SW 1271 (cell line): ENCODE measurements at places on chromosomes 7 and 10.

GRCh38 chr7:23377134-23377533 lies 78.0 kb downstream of the MALSU1 start:
- peak; percentile 13 for DNase-seq

DNA sequence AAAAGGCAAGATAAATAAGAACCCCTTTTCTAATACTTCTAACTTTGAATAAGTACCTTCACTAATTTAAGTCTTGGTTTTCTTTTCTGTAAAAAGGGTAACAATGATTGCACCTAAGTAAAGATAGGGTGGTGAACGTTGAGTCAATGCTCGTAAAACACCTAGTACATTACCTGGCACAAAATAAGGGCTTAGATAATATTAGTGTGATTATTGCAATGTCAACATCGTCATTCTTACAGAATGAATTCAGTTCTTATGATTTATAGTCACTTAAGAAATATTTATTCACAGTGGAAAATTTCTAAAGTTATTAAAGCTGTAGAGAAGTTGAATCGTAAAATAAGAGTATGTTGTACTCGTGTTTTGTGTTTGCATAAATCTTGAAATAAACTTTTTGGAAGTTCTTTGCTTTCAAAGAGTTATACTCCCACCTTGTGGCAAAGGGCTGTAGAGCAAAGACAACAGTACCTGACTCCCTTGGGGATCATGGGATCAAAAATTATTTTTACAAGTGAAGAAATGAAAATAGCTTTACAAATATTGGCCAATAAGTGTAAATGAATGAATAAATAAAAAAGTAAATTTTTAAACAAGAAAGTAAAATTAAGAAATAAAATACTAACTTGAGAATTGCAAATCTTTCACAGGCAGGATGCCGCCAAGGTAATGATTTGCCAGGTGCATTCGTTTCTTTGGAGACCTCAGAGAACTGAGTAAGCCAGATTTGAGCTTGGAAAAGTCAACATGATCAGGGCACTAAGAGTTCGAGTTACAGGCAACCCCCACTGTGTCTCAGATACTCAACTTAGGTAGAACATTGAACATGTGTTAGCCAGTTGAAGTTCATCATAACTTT lies 285.8 kb upstream of the CACNA2D1 start:
- DNase-seq, result peak; percentile 17

GRCh38 chr10:58776568-58777318 lies 264.1 kb downstream of the BICC1 start:
- no peak for DNase-seq

GRCh38 chr7:92632791-92633190 lies 42.6 kb upstream of the FAM133B start:
- DNase-seq, result no peak

DNA sequence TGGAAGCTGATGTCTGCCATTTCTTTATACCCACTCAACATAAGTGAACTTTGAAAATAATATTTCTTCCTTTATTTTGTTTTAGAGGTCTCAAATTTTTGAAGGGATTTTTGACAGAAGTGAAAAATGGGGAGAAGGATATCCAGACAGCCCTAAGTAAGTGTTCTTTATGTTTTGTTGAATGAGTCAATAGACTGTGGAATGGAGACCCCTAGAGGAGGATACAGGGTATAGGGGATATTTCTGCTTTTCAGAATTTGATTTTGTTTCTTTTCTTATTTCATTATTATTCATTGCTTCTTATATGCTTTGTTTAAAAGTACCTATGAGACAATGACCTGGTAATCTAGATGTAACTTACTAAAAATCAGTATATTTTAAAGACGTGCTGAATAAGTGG lies 34.4 kb downstream of the PLEKHA8 start:
- DNase-seq, result no peak

- no peak for DNase-seq
These were observed 144.5 kb downstream of the NEURL1 start for GRCh38 chr10:103637927-103638557.

- no peak for DNase-seq
These were observed 103.9 kb downstream of the AASS start for GRCh38 chr7:122040147-122040546.

DNA sequence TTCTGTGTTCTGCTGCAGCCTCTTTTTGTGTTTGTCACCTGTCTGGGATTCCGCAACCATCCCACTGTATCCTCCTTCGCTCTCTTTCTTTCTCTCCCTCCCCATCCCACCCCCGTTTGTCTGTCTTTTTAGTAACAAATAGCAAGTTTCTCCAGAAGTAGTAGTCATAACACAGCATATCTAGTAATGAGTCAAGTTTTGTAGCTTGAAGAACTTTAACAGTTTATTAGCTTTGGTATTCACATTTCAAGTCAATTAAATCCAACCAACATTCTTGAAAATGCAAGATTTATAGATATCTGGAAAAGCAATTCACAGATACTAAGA lies 154.1 kb upstream of the MTPN start:
- no peak for DNase-seq

DNA sequence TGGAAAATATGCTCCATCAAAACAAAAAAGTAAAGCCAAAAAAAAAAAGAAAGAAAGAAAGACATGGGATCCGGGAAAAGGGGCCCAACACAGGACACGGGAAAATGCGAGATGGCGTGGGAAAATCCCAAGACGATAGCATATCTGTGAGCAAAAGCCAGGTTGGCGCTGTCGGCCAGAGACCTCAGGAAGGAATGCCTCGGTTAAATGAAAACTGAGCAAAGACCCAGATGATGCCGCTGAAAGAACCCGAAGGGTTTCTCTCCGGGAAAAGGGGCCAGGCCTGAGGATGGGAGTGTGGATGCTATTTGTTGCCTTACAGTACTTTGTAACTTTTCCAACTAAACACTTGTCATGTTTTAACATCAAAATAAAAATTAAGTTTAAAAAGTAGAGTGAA lies 49.5 kb upstream of the PPP2R2D start:
- no peak for DNase-seq

DNA sequence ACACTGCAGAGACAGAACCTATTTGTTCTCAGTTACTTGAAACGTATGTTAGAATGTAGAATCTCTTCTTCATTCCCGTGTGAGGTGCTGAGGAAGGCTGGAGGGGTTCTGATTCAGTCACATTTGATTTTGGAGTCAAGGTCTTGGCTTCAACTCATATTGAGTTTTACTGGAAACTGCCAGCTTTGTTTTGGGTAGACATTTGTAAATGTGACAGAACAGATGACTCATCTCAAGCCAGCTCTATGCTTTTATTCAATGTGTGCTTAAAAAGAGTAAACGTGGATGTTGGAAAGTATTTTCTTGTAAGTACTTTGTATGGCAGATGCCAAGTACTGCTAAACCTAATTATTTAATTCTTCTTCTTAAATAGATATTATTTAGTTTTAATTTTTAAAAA lies 780.8 kb upstream of the C7orf33 start:
- no peak for DNase-seq

- DNase-seq, result no peak
These were observed 70.3 kb upstream of the MXI1 start for GRCh38 chr10:110137142-110137545.

GRCh38 chr10:81036257-81036656 lies 498.6 kb downstream of the SH2D4B start:
- no peak for DNase-seq

DNA sequence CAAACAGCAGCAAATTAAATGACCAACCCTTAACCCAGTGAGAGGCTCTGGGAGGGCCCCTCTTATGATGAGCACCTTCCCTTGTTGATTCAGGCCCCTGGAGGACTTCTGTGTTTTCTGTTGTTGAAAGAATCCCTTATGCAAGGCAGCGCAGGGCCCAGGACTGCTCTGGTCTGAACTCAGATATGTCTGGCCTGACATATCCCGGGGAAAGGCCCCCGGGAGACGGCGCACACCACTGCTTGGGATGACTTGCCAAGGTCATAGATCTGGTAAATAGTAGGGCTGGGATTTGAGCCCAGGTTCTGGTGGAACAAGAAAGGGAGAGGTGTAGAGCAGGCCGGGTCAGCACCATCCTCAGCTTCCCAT lies 124.0 kb downstream of the AOAH start:
- DNase-seq, result no peak

DNA sequence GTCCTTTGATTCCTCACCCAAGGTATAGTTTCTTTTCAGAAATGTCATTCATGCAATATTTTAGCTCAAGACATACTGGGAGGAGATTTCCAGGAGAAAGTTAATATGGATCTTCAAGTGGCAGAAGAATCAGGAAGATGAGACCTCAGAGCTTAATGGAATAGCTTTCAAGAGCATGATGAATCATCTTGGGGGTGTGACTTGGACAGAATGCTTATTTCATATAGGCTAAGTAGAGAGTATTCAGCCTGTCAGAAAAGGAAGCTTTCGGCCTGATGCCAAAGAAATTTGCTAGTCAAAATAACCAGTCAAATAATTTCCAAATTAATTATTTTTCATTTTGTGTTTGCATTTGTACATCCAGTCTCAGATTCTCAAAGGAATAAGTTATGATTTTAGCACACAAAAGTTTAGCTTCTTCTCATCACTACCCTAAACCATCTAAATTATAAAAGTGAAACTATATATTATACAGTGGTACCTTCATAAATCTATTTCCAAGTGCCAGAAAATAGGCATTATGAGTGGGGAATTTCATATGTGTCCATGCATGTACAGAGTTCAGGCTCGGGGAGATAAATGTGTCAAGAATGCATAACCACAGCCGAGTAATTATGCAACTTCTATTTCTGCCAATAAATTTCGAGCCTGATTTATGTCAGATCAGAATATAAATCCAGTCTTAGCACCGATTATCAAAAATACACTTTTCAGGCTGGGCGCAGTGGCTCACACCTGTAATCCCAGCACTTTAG lies 27.3 kb upstream of the CALD1 start:
- DNase-seq, result no peak

GRCh38 chr7:111175908-111176441 lies 85.0 kb downstream of the LRRN3 start:
- DNase-seq, result no peak

DNA sequence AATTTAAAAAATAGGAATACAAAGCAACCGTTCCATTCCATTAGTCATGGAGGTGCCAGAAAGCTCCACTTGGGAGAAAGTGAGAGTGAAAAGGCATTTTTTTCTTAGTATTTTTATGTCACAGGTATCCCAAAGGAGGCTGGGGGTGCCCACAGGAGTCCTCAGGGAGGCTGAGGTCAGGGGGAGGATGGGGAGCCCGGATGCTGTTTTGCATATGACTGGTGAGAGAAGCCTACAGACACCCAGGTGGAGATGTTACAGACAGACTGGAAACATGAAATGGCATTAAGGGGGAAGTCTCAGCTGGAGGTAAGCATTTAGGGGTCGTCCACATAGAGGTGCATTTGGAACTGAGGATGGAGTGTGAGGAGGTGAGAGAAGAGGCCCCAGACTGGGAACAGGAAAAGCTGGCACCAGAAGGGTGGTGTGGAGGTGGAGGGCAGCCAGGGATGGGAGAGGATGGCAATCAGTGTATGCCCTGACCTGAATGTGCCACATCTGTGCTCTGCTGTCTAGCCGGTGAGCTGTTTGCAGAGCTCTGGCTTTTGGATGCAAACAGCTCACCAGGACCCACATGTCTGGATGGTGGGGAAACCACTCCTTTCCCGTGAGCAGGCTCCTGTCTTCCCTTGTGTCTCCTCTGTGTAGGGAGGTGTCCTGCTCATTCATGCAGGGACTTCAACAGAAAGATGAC lies 101.1 kb downstream of the RAMP3 start:
- DNase-seq, result no peak

- DNase-seq, result no peak
These were observed 76.4 kb downstream of the GRK5 start for GRCh38 chr10:119283818-119284217.

DNA sequence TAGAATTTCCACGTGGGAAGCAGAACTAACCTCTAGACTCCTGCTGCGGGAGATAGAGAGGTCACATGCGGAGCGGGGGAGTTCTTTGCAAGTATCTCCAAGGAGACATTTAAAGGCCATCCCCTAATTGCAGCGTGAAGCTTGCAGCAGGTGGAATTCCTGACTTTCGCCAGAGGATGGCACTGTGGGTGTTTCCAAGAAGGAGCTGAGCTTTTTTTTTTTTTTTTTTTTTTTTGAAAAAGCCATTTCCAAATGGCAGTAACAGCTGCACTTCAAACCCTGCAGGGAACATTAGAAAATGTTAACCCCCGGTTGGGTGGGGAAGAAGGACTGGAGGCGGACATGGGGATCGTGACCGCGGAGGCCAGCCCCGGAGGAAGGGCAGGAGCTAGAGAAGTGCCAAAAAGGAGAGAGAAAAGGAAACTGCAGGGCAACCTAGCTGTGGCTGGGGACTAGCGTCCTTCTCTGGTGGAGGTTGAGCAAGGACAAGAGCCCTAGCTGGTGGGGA lies 487.7 kb downstream of the TYW1 start:
- peak; percentile 62 for DNase-seq

GRCh38 chr7:129824291-129825208 lies 128.2 kb downstream of the UBE2H start:
- DNase-seq, result peak; percentile 68

DNA sequence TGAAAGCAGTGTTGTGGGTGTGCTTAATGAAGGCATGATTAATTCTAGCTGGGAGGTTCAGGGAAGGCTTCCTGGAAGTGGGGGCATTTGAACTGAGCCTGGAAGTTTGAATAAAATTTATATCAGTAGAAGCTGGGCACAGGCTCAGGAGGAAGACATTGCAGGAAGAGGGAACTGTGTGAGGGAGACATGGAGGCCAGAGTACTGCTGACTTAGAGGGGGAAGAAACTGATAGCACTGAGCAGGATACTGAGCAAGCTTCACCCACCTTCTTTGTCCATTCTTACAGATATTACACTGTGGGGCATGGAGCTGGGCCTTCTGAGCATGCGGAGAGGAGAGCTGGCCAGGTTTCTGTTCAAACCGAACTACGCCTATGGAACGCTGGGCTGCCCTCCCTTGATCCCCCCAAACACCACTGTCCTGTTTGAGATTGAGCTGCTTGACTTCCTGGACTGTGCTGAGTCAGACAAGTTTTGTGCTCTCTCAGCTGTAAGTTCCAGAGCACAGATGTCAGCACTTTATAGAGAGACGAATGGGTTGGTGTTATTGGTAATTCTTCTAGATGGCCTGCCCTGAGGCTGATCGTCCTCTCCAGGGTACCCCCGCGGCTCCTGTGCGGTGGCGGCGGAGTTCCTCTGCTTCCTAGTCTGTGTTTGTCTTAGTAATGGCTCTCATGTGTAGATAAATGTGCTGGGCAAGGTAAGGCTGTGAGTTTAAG lies 2.1 kb downstream of the FKBP6 start:
- DNase-seq, result no peak
